ENCODE measurements at places on chromosomes 3 and 15. TPM values are rescaled to one million over a fixed set of nuclear protein-coding genes. Genes with fewer than 3 reads are reported as not detected.

GRCh38 chr15:76336254-76337058 lies at the start of gene ISL2:
ISL2 (plus strand) TSS chr15:76336773; CDS start chr15:76336884, 111 bp downstream.
- no peak for DNase-seq

- DNase-seq, result no peak
These were observed 124.6 kb downstream of the NTRK3 start for GRCh38 chr15:88131937-88132336.

ISLR2 gene
- 0.64 TPM for total RNA-seq

DNA sequence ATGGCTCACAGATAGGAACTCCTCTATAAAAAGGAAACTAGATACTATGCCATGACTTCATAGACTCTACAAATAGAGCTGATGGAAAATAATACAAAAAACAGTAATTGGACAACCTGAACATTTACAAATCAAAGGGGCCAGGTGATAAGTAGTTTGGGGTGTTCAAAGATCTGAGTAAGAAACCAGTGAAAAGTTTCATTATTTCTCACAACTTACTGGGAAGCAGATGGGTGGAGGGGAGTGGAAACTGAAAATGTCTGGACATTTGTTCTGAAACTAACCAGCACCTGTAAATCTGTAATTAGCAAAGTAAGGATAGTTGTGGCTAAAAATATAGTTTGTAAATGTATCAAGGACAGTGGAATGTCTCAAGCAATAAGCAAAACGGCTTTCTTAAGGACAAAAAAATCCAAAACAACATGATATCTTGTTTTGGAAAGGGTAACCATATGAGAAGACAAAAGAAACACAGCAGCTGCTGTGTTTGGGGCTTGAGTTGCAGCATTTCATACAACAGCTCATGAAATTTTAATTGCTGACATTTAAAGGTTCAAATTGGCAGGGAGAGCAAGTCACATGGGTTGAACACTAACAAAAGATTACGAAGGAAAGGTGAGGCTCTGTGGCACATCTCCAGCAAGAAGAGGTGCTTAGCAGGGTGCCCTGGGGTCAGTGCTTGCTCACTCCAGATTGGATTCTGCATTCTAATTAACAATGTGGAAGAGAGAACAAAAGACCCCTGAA lies 26.8 kb upstream of the THBS1 start:
- DNase-seq, result no peak

DNA sequence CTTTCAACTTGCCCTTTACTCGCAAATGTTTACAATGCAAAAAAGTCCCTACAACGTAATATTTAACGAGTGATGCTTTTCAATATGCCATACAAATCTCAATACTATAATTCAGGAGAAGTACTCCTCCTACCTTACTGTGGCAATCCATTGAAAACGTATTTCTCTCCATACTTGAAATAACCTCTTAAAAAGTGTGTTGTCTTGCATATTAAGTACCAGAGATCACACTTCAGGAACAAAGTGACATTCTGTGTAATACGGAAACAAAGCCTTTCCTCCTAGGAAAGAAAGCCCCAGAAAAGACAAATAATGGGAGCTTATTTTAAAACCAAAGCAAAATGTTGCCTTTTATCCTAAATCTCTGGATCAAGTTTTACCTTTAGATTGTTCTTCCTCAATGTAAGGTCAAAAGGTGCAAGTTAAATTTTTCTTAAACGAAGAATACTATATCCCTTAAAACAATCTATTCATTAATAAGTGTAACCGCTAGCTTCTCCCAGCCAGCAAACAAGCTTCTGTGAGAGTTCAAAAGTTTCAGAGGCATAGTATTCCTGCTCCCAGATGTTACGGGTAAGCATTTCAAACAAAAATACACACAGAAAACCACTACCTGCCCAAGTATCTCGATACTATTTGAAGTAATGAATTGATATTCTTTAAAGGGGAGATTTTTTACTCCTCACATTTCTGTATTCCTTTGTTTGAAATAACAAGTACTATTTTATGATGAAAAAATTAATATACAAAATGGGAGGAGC lies 1.7 kb downstream of the TJP1 start:
- no peak for DNase-seq

- no peak for DNase-seq
These were observed 164.9 kb upstream of the IL12A start for GRCh38 chr3:159823780-159824179.

DNA sequence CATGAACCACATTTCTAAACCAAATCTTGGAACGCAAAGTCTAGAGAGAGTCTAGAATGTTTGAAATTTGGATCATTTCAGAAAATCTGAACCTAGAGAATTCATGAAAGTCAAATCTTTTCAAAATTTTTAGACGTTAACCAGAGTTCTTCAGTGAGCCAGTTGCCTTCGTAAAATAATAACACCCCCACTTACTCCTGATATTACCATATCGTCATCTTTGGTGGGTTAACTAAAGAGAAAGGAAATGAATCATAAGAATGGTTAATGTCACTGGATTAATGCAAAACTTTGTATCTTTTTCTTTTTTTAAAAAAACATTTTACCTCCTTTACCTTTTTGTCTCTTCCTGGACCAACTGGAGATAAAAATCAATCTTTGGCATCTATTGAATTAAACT lies 1.2 kb upstream of the ZBED2 start:
- DNase-seq, result no peak

- no peak for DNase-seq
These were observed 179.4 kb downstream of the SATB1 start for GRCh38 chr3:18245721-18246120.

DNA sequence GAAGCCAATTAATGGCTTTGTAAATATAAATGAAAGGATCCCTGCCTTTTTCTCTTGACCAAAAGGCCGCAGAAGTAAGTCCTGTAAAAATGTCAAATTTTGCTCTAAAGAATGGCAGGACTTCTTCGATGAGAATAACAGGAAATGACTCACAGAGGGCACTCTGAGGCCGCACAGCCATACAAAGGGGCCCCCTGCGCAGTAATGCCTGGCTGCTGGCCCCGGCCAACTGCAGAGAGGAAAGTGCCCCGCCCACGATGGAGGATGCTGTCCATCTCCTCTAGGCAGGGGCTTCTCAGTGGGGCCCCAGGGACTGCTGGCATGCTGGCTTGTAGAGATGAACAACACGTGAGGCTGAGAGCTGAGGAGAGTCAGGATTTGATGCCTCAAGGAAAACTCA lies 18.1 kb upstream of the SCN10A start:
- no peak for DNase-seq

DNA sequence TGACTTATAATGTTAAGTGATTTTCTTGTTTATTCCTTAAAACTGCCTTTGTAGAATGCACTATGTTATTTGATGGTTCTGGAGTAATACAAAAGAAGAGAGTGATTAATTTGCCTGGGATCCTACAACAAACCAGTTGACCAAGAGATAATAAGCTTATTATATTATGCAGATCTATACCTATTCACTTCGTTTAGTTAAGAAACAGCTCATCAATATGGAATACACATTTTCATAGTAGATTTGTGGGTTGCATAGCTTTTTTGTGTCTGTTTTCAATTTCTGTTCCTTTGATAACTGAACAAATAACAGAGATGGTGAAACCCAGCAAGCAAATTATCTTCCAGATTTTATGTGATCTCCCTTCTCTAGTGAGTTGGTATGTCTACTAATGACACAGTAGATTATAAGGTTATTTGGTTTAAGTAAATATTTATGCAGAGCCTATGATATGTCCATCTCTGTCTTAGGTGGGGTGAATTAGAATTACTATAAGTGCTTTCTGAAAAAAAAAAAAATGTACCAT lies 443.3 kb upstream of the TPRG1 start:
- no peak for DNase-seq

GRCh38 chr15:41150279-41150678 lies 34.2 kb upstream of the INO80 start:
- DNase-seq, result no peak

DNA sequence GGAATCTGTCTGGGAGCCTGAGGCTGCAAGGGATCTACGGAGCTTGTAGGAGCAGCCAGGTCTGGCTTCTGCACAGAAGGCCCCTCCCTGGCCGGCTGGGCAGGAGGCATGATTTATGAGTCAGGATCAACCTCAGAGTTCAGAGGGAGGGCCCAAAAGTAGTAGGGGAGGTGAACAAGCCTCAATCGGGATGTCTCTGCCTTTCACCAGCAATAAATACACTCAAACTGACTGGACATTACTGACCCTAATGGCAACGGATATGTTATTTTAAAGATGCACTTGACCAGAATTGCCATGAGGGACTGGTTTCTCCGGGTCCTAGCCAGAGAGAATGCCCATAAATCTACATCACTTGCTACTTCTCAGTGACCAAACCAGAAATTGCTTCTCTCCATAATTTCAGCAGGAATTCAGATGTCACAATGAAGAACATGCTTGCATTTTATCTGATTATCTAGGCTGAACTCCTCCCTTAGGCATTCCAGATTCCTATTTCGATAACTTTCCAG lies 109.6 kb upstream of the LMOD3 start:
- DNase-seq, result no peak

DNA sequence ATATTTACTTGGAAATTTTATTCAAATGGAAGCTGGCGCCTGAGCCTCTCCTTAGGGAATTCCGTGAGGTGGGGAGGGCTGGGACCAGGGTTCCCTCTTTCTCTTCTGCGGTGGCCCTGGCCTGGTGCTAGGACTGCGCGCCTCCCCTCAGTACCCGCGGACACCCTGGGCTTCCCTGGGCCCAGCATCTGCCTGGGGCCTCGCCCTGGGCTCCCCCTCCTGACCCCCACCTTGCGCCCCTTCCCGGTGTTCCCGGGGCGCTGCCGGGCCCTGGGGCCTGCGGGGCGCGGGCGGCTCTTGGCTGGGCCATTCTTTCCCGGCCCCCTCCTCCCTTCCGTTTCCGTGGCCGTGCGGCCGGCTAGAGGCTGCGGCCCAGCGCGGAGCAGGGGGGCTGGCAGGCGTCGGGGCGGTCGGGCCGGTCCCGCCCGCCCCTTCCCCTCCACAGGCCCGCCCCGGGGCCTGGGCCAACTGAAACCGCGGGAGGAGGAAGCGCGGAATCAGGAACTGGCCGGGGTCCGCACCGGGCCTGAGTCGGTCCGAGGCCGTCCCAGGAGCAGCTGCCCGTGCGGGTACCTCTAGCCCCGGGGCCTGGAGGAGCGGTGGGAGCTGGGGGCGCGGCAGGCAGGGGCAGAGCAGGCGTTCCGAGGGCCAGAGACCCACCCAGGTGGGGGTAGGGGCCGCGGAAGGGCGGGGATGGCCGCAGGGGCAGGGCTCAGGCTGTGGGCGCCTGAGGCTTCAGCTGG lies at the start of gene FES:
Gene FES, plus strand, starts transcription at position 529 of the 743 bp plus-strand sequence. CDS start 542 bp downstream, outside the sequence.
- no peak for DNase-seq

COL6A6 gene
- total RNA-seq, result not detected

ATP13A5 gene
- not detected for total RNA-seq

DNA sequence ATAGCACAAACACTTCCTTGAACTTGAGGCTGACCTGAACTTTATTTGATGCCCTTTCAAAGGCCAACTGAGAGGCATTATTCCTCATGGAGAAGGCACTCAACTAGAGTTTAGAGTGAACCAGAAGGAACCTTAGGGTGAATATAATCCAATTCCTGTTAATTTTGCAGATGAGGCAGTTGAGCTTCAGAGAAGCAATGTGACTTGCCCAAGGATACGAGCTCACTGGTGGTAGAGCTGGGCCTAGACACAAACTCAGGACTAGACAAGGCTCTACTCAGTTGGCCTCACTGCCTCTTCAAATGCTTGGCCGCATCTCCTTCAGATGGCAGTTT lies 172.7 kb upstream of the ADAMTS9 start:
- DNase-seq, result no peak

- DNase-seq, result no peak
These were observed 45.3 kb downstream of the OSTN start for GRCh38 chr3:191244242-191244867.

DNA sequence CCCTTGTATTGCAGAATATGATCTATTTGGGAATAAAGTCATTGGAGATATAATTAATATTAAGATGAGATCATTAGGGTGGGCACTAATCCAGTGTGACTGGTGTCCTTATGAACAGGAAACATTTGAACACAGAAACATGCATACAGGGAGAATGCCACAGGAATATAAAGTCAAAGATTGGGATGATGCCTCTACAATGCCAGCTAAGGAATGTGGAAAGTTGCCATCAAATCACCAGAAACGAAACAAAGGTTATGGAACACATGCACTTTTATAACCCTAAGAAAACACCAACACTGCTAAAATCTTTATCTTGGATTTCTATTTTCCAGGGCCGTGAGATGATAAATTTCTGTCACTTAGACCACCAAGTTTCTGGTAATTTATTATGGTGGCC lies 442.4 kb upstream of the BCHE start:
- DNase-seq, result no peak

GRCh38 chr3:40855871-40856270 lies 331.1 kb downstream of the ZNF621 start:
- no peak for DNase-seq

Measured in ascending aorta (tissue), 2 donors.